Heart right ventricle (tissue), 16 donors: ENCODE measurements at places on chromosomes 13 and 19. TPM values are rescaled to one million over a fixed set of nuclear protein-coding genes. Genes with fewer than 3 reads are reported as not detected.

Gene F7
- not detected for total RNA-seq

Gene KANK3
- total RNA-seq, result 26.1 TPM

Gene ZBTB32
- not detected for total RNA-seq

Gene NLRP8
- not detected for total RNA-seq

Gene CEACAM1
- 1.6 TPM for total RNA-seq

Gene TSKS
- total RNA-seq, result 0.34 TPM

Gene ZNF468
- total RNA-seq, result 8.5 TPM

Gene ZNF837
- 0.42 TPM for total RNA-seq

Gene TMEM221
- not detected for total RNA-seq

Gene RUVBL2
- total RNA-seq, result 52.7 TPM

Gene COX7A1
- 3,571 TPM for total RNA-seq

Gene SERP2
- total RNA-seq, result 16.5 TPM

Gene SLC27A5
- 3.3 TPM for total RNA-seq

Gene CFAP97D2
- total RNA-seq, result not detected

Gene LILRB2
- total RNA-seq, result 1.4 TPM

Gene ANKLE1
- total RNA-seq, result 0.12 TPM

Gene TMEM255B
- 2.9 TPM for total RNA-seq

Gene ANKRD24
- total RNA-seq, result 0.12 TPM

Gene CEACAM3
- 0.42 TPM for total RNA-seq
